ENCODE measurements at places on chromosomes 7 and 10.

GRCh38 chr7:26278770-26279169 lies 12.9 kb upstream of the SNX10 start:
- peak; percentile 57 for DNase-seq

GRCh38 chr10:50511492-50512213 lies 112.1 kb downstream of the SGMS1 start:
- DNase-seq, result no peak

DNA sequence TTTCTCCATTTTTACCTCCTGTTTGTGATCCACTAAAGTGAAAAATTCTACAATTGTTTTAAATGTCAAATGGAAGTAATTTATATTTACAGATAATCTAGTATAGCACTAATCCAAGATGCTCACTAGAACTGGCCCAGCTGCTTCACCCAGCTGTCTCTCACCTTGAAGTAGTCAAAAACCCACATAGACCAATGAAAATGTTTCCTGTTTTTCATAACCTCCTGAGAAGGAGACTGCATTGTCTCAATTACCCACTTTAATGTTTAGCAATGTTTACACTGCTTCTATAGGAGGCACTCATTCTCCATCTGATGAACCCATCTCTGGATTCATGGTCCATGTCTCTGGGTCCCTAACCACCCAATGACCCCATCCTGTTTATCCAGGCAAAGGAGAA lies 56.1 kb upstream of the ADO start:
- DNase-seq, result no peak

- DNase-seq, result peak; percentile 87
Measured at GRCh38 chr10:16909961-16910792, 93.0 kb upstream of the RSU1 start.

- DNase-seq, result no peak
Measured at GRCh38 chr10:133335246-133336117, 1.2 kb downstream of the CALY start.

DNA sequence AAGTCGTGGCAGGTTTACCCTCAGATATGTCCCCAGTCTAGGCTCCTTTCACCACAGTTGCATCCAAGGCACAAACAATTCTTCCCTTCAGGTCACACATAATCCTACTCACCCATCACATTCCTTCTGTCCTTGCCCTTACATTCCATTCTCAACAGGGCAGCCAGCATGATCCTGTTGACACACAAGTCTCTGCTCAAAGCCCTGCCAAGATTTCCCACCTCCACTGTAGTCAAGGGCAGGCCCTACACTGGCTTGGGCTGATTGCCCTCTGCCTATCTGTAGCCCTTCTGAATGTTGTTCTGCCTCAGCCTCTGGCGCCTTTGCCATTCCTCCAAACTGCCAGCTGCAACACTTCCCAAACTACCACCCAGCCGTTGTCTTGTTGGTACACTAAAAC lies 187.9 kb upstream of the AKR1E2 start:
- no peak for DNase-seq

GRCh38 chr10:86264481-86265231 lies 101.9 kb downstream of the GRID1 start:
- DNase-seq, result no peak

DNA sequence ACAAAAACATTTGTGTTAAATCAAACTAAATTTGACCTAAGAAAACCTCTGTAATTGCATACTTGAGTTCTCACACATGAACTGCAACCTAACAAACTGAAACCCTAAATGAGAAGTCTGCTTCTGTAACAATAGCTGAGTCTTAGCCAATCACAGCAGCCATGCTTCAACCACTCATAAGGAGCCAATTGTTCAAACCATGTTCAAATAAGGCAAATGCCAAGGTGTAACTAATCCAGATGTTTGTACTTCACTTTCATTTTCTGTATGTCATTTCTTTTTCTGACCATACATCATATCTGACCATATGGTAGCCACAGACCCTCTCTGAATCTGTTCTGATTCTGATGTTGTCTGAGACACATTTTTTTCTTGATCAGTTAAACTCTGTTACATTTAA lies 47.5 kb upstream of the ANTXRL start:
- peak; percentile 15 for DNase-seq

- peak; percentile 6 for DNase-seq
Measured at GRCh38 chr10:89158446-89158845, 48.7 kb downstream of the CH25H start.

- DNase-seq, result no peak
Measured at GRCh38 chr7:156732091-156732625, 91.6 kb downstream of the RNF32 start.
